ENCODE measurements at places on chromosomes 4 and X.

DNA sequence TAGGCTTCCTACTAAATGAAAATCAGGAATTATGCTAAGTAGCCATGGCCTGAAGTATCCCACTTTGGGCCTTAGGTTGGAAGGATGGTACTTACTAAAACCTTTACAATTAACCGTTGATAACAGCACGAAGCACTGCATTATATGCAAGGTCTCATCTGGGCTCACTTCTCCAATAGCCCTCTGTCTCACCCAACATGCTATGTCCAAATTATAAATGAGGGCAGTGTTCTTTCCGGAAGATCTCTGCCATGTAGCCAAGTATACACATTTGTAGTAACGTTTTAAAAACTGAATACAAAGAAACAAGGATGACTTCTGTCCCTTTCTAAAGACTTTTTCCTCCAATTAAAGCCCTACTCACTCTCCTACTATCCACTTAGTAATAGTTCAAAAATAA is 51.6 kb downstream of the SCFD2 start:
- no peak for DNase-seq

DNA sequence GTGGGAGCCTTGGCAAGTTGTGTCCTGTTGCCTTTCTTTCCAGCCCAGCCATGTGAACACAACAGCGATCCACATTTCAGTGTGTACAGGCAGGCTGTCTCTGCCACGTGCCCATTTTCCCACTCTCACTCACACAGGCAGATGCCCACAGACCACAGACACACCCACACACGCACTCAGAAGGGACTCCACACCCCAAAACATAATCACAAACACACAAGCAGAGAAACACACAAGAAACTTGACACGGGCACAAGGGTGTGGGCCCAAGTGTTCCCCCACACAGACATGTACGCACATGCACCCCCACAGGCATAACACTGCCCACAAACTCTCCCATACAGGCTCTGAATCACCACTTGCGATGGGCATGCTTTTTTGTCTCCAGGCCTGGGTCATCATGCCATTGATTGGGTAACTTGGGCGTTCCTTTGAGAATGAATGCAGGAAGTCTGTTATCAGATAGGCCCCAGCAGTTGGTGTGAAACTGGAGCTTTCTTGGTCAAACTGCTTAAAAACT is 84.3 kb downstream of the NBDY start:
- peak; percentile 84 for DNase-seq

- DNase-seq: no peak
Observed at GRCh38 chrX:22090181-22090580, 58.1 kb downstream of the PHEX start.

- DNase-seq: no peak
Observed at GRCh38 chr4:156718226-156718625, 253.4 kb downstream of the PDGFC start.

DNA sequence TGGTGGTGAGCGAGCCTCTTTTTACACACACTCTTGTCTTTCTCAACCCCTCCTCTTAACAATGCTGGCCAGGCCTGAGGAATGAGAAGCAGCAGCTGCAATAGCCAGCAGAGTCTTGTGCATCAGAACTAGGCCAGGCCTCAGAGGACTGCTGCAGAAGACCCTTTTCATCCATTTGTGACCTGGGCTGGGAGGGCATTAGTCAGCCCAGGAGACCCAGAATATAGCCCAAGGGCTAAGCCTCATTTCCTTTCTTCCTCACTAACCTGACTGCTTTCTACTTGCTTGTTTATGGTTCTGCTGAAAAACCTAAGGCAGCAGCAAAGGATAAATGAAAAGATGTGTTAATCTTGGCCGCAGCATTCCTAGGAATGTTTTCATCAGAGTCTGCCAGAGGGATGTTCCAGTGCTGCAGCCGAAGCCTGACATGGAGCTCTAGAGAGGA is 254.7 kb upstream of the AR start:
- no peak for DNase-seq

DNA sequence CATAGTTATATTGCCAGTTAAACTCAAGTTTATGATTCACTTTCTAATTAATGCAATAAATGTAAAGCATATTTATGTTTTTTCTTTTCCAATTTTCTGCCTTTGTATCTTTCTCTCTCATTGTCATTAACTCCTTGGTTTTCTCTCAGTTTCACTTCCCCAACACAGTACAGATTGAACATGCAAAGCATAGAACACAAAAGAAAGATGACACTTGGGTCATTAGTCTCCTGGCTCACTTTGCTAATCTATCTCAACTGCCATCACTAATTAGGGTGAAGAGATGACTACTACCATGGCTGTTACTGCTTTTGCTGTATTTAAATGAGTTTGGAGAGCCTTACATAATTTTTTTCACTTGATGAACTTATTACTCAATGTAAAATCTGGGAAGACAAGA is 12.3 kb upstream of the NAA11 start:
- no peak for DNase-seq

- DNase-seq: peak; percentile 38
Observed at GRCh38 chr4:99723612-99724011, 66.0 kb upstream of the C4orf54 start.

DNA sequence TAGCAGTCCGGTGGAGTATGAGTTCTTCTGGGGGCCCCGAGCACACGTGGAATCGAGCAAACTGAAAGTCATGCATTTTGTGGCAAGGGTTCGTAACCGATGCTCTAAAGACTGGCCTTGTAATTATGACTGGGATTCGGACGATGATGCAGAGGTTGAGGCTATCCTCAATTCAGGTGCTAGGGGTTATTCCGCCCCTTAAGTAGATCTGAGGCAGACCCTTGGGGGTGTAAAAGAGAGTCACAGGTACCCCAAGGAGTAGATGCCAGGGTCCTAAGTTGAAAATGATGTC is 852 bp downstream of the MAGEH1 start:
- DNase-seq: no peak
